Neural progenitor cell (in vitro differentiated cells): ENCODE measurements at places on chromosomes 12 and 14.
A peak's percentile ranks its signal among the peaks of the same experiment; 100 is the strongest.

DNA sequence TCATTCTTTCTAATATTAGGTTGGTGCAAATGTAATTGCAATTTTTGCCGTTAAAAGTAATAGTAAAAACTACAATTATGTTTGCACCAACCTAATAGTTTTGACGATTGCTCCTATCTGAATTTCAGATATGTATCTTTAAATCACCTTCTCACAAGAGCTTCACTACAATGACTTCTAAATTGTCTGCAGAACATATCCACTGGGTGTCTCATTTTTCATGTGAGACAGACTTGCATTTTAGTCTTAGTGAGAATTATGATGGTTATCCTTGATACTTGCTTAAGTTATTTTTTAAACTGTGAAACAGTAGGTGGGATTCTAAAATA lies 84.6 kb downstream of the ITPR2 start:
- H3K4me3 ChIP-seq = no peak overlapping the region
- H3K36me3 ChIP-seq = no peaks in the 10 kb centered on the region

DNA sequence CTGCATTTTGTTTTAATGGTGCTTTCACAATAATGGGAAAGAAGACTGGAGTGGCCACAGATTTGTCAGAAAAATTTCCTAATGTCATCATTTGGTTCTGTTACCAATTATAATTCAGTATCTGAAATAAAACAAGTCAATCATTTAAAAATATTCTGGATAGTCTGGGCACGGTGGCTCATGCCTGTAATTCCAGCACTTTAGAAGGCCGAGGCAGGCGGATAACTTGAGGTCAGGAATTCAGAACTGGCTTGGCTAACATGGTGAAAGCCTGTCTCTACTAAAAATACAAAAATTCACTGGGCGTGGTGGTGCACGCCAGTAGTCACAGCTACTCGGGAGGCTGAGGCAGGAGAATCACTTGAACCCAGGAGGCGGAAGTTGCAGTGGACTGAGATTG lies 4.0 kb upstream of the LIMA1 start:
- H3K36me3 ChIP-seq = no peaks in the 10 kb centered on the region
- H3K27me3 ChIP-seq = peaks cover 7% of the 10 kb centered on the region
- no peak for DNase-seq
- H3K27ac ChIP-seq = no peak overlapping the region
- H3K4me1 ChIP-seq = peaks cover 7% of the 10 kb centered on the region

DNA sequence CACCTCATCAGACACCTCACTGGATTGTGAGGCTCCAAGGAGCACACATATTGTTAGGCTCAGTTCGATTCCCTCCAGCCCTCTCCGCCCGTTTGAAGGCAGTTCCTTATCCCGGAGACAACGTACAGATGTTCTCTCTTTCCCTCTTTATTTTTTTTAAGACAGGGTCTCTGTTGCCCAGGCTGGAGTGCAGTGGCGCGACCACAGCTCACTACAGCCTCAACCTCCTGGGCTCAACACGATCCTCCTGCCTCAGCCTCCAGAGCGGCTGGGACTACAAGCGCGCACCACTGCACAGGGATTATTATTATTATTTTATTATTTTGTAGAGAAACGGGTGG lies 718 bp upstream of the TROAP start:
- H3K36me3 ChIP-seq = no peaks in the 10 kb centered on the region
- peaks cover 14% of the 10 kb centered on the region for H3K27me3 ChIP-seq

DNA sequence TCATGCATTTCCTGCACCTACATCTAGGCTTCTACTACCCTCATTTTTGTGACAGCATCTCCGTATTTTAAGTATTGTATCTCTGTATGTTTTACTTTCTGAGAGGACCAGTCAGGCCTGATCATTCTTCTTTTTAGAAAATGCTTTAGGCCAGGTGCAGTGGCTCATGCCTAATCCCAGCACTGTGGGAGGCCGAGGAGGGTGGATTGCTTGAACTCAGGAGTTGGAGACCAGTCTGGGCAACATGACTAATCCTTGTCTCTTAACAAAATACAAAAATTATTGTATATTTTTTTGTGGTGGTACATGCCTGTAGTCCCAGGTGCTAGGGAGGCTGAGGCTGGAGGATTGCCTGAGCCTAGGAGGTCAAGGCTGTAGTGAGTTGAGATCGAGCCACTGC lies 36.9 kb downstream of the PACS2 start:
- no peak overlapping the region for H3K4me3 ChIP-seq
- no peaks in the 10 kb centered on the region for H3K36me3 ChIP-seq
- no peak for DNase-seq

DNA sequence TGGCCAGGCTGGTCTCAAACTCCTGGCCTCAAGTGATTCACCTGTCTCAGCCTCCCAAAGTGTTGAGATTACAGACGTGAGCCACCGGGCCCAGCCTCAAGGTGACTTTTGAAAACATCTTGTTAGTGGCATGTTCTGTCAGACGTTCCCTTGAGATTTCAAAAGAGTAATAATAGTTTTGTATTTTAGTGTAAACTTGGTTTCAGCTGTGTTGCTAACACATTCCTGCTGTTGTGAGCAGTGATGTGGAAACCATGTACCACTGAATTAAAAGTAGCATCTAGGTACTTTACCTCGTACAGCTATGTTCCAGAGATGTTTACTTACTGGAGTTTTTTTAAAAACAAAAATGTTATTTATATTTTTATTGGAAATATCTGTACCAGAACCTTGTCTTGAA lies 111.3 kb downstream of the AEBP2 start:
- no peaks in the 10 kb centered on the region for H3K4me1 ChIP-seq
- H3K27me3 ChIP-seq = no peaks in the 10 kb centered on the region
- H3K27ac ChIP-seq = no peak overlapping the region
- no peak for DNase-seq

GRCh38 chr14:52473557-52473956 lies 78.7 kb downstream of the TXNDC16 start:
- no peaks in the 10 kb centered on the region for H3K27me3 ChIP-seq
- no peaks in the 10 kb centered on the region for H3K4me1 ChIP-seq
- peak; percentile 12 for DNase-seq
- H3K36me3 ChIP-seq = peaks cover 8% of the 10 kb centered on the region
- H3K4me3 ChIP-seq = no peak overlapping the region

DNA sequence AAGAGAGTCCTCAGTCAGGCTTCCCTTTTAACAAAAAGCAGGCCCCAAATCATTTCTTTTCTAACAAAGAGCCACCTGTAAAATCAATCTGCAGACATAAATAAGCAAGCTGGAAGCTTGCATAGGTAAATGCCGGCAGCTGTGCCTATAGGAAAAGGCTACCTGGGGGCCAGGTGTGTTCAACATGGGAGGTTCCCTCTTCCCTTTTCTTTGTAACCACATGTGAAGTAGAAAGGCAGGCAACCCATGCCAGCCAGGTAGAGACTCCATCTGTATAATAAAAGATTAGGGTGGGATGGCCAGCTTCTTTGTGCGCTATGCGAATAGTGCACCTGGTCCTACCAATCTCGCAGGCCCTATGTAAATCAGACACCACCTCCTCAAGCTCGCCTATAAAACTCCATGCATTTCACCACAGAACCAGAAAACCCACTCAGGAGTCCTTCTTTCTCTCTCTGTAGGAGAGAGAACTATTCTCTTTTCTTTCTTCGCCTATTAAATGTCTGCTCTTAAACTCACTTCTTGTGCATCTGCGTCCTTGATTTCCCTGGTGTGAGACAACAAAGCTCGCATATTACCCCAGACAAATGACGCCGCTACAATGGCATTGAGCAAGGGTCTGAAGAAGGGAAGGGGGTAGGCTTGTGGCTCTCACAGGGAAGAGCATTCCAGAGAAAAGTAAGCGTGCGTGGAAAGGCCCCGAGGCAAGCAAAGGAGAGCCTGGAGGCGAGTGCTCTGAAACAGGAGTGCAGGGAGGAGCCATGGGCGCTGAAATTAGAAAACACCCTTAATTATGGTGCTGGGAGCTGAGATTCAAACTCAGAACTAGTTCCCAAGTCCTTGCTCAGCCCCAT lies 67.2 kb downstream of the TTC9 start:
- peaks cover 5% of the 10 kb centered on the region for H3K4me1 ChIP-seq
- no peak overlapping the region for H3K27ac ChIP-seq

DNA sequence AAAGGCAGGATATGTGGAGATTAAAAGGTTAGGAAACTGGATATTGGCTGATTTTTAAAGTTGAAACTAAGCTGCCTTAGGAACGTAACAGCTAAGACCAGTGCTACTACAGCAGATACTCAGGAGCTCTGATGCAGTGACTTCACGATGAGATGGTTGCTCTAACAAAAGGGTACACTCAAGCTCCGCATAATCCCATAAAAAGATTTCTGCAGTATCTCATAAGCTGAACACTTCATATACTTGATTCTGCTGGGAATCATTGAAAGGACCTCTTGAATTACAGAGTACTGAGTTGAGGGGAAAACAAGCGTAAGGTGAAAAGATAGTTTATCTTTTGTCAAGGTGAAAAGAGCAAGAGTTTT lies 3.7 kb downstream of the RNF10 start:
- no peak overlapping the region for H3K4me3 ChIP-seq
- H3K4me1 ChIP-seq = peaks cover 27% of the 10 kb centered on the region
- DNase-seq = no peak
- no peaks in the 10 kb centered on the region for H3K27me3 ChIP-seq
- no peak overlapping the region for H3K27ac ChIP-seq

DNA sequence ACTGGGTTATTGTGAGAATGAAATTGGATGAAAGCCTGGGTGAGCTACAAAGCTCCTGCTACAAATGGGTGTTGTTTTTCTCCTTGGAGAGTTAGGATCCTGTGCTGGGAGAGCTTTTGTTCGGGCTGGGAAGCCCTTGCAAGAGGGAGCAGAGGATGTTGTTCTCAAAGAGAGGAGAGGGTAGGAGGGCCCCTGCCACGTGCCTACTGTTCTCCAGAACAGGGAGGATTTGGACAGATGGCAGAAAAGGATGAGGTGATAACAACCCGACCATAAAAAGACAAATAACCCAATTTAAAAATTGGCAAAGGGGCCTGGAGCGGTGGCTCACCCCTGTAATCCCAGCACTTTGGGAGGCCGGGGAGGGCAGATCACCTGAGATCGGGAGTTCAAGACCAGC lies 68.8 kb downstream of the GALNT16 start:
- H3K4me3 ChIP-seq = no peak overlapping the region
- H3K4me1 ChIP-seq = peaks cover 5% of the 10 kb centered on the region
- H3K27me3 ChIP-seq = no peaks in the 10 kb centered on the region
- DNase-seq = no peak
- H3K36me3 ChIP-seq = no peaks in the 10 kb centered on the region

- no peaks in the 10 kb centered on the region for H3K36me3 ChIP-seq
- no peak for DNase-seq
- no peaks in the 10 kb centered on the region for H3K27me3 ChIP-seq
- H3K27ac ChIP-seq = no peak overlapping the region
These were observed 298.6 kb upstream of the NOVA1 start for GRCh38 chr14:26896447-26896846.

DNA sequence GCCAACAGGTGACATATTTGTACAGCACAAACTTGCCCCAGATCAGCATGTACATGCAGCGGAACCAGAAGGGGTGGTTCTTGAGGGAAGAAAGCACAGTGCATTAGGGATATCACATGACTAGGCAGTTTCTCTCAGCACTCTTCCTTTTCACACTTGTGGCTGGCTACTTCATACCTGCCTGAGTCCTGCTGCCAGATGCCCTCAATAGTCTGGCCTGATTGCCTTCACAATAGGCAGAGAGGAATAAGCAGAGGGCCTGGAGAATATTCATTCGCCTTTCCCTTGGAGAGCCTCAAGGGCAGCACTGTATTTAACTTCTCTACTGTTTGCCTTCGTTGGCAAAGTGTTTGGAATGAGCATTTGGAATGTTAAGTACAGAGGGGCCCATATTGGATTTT lies 7.9 kb downstream of the EMG1 start:
- H3K27me3 ChIP-seq = no peaks in the 10 kb centered on the region
- H3K4me1 ChIP-seq = no peaks in the 10 kb centered on the region
- no peak for DNase-seq
- H3K36me3 ChIP-seq = no peaks in the 10 kb centered on the region

DNA sequence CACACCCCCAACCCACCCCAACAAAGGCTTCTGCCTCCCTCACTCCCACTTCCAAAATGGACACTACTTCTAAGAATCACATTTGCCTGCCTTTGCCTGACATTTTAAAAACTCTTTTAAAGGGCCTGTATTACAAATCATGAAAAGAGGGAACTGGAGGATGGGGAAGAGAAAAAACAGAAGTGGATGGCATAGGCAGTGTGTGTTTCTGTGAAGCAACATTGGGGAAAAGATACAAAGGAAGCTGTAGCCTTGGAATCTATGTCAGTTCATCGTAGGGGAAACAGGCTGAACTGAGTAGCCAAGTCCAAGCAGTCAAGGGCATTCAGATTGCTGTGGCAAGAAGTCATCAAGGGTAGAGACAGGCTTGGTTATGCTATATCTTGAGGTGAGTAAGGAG lies 273.9 kb downstream of the BTG1 start:
- no peaks in the 10 kb centered on the region for H3K36me3 ChIP-seq
- H3K27me3 ChIP-seq = no peaks in the 10 kb centered on the region
- DNase-seq = no peak
- no peaks in the 10 kb centered on the region for H3K4me1 ChIP-seq
- no peak overlapping the region for H3K4me3 ChIP-seq
- no peak overlapping the region for H3K27ac ChIP-seq

GRCh38 chr12:4569261-4569660 lies 7.3 kb downstream of the DYRK4 start:
- peaks cover 8% of the 10 kb centered on the region for H3K4me1 ChIP-seq
- no peak for DNase-seq
- H3K36me3 ChIP-seq = no peaks in the 10 kb centered on the region
- no peaks in the 10 kb centered on the region for H3K27me3 ChIP-seq

- no peaks in the 10 kb centered on the region for H3K36me3 ChIP-seq
- no peaks in the 10 kb centered on the region for H3K27me3 ChIP-seq
- no peak overlapping the region for H3K4me3 ChIP-seq
- no peak for DNase-seq
- no peak overlapping the region for H3K27ac ChIP-seq
These were observed 45.4 kb downstream of the ANO2 start for GRCh38 chr12:5899675-5900074.

DNA sequence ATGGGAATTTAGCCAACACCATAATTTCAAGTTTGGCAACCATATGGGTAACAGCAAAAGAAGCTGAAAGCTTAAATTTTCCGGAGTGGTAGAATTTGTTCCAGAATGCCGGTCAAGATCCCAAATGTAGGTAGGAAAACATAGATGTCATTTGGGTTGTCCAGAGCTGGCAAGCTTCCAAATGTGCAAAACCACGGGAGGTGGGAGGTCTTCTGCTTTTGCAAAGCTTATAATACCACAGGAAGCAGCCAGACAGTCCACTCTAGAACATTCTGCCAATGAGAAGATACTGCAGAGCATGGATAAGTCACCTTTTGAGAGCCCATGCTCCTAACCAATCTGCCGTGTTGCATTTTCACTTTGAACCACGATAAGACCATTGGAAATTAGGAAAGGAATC lies 26.4 kb upstream of the BATF start:
- no peak for DNase-seq
- no peak overlapping the region for H3K4me3 ChIP-seq
- no peaks in the 10 kb centered on the region for H3K27me3 ChIP-seq

DNA sequence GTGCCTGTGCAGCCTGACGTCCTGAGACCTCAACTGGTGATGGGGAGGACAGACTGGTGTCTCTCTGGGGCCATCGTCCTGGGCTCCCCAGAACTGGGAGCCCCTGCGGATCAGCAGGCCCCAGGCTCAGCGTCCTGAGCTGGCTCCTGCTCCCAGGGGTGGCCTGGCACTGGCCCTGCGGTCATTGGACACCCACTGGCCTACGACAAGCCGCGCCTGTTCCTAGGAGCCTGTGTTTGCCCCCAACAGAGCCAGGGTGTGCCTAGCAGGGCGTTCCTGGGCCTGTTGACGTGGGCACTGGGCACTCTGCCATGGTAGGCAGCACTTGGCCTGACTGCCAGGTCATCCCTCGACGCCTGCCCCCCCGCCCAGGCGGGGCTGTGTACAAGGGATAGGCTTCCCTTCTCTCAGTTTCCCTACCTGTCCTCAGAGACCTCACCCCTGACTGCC lies 8.4 kb downstream of the ADSS1 start:
- DNase-seq = no peak
- no peaks in the 10 kb centered on the region for H3K36me3 ChIP-seq
- no peaks in the 10 kb centered on the region for H3K4me1 ChIP-seq
- H3K27me3 ChIP-seq = no peaks in the 10 kb centered on the region
